Stimulated activated CD8-positive, alpha-beta memory T cell treated with anti-CD3 and anti-CD28 coated beads, Interleukin-15, amount 100 ng/mL, for 24 hours (primary cell): ENCODE measurements at places on chromosomes 13 and 19.

DNA sequence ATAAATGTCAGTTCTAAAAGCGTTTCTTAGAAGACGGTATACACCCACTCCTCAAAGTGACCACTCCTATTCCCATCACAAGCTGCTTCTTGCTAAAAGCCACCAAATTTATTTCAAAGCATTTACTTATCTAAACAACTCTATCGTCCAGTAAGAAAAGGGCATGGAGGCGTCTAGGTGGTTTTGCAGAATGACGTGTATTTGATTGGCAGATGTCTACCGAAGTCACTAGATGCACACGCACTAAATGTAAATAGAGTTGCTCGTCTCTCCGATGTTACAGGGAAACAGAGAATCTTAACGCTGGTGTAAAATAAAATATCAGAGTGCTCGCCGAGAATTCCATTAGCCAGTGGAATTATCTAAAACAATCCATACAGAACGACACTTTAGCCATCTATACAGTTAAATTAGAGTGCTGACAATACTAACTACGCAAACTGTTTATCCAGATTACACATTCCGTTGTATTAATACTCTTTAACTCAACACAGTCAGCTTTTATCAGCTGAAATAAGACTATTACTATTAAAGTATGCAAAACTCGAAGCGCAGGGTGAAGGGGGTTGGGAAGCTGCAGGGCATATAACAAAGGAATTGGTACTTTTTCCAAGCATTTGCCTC is 1.9 kb downstream of the KLF12 start:
- DNase-seq, result no peak

DNA sequence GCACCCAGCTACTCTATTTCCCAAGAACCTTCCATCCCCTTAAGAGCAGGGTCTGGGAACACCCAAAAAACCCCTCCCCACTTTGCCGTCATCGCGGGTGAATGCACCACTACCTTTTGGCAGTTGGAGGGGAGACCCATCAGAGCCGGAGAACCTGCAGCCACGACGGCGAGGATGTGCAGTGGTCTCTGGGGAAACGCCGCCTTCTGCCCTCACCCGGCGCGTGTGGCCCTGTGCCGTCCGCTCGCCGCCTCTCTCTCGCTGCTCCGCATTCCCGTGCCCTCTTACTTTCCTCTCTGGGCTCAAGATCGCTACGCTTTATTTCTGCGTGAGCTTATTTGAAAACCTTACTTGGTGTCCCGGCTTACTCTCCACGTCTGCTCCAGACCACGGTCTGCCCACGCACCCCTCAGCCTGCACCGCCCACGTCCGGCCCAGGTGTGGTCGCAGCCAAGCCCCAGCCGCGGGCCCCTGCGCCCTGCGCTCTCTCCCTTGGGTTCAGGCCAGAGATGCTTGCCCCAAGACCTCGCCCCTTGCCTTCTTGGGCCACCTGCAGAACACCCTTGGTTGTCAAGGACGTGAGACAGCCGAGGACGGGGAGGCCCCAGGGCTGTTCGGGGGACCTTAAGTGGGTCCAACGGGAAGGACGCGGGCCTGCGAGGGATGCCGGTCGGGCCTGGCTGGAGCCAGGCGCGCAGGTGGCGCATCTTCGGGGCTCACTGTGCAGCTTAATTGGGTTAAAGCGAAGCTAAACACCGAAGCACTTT is 2.0 kb upstream of the MAB21L1 start:
- no peak for DNase-seq

DNA sequence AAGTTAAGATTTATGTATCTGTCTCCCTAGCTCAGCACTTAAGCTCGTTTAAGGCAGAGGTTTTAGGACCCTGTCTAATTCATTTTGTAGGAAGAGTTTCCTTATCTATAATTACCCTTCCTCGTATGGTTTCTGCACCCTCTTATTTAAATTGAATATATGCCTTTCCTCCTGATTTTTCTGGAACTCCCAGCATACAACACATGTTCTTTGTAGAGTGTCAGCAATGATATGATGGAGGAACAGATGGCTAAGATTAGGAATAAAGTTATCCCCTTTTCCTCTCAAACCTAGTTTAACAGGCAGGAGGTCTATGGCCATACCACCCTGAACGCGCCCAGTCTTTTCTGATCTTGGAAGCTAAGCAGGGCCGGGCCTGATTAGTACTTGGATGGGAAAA is 359.5 kb downstream of the PCDH17 start:
- no peak for DNase-seq

DNA sequence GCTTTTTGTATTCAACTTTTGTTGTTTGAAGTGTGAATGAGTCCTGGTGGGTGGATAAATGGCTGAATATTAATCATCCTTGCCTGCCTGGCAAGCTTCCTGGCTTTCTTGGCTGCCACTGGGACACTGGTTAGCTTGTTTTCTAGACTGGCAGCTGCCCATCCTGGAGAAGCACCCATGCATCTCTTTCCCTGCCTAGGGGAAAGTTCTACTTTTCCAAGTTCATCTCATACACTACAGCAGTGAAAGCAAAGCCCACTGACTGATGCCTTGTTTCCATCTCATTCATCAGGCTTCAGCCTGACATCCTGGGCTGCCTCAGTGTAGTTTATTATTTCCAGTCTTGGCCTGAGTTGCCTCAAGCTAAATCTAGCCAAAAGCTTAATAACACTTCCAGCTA is 244.8 kb downstream of the PCDH20 start:
- DNase-seq, result no peak

DNA sequence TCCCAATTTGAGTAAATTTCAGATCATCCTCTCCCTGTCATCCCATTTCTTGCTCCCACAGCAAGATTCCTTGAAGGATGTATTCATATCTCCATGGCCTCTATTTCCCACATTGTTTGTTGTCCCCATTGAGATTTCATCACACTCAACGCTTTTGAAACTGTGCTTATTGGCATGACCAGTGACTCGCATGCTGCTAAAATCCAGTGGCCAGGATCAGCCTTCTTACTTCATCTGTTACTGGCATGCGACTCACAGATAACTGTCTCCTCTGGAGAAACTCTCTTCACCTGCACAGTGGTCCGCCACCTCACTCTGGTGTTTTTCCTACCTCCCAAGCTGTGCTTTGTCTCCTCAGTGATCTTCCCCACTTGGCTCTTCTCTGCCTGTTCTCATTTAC is 95.8 kb downstream of the WASF3 start:
- no peak for DNase-seq

DNA sequence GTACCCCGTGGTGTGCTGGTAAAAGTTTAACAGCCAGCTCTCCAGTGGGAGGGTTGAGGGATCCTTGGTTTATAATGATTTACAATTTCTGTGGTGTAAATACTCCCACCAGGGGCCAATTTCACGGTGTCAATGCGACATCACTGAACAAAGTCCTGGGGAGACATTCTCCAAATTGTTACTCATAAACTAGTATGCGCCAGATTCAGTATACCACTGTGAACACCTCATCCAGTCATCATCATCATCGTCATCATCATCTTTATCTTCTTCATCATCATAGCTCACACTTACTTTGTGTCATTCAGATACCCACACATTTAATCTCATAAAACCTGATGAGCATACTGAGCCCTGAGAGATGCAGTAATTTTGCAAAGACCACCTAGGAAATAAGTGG is 17.2 kb upstream of the TNFSF14 start:
- no peak for DNase-seq

- no peak for DNase-seq
These were observed 74.0 kb downstream of the DHRS12 start for GRCh38 chr13:51729866-51730553.

- no peak for DNase-seq
These were observed 11.9 kb downstream of the LRFN1 start for GRCh38 chr19:39308531-39309304.

DNA sequence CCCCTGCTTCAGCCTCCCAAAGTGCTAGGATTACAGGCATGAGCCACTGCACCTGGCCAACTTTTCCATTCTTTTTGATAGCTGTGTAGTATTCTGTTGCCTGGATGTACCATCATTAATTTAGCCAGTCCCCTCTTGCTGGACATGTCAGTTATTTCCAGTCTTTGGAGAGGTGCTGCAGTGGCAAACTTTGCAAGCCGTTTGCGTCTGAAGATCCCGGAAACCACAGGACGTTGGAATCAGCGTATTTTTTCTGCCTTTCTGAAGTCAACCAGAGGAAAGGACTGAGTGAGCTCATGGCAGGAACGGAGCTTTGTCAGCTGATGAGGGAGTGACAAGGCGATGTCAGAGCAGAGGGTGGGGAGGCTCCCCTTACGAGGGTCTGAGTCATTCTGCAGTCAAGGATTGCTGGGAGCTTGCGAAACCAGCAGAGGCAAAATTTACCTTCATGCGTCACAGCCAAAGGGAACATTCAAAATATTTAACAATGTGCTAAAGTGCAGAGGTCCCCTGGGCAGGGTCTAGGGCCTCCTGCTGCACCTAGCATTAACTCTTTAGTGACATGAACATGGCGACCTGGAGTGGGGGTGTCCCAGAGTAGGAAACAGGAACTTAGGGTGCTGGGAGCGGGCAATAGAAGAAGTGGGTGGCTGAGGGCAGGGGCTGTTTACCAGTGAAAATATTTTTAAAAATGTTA is 5.6 kb downstream of the C5AR1 start:
- DNase-seq, result no peak

- no peak for DNase-seq
These were observed 290.4 kb downstream of the TSHZ3 start for GRCh38 chr19:31058676-31059340.

DNA sequence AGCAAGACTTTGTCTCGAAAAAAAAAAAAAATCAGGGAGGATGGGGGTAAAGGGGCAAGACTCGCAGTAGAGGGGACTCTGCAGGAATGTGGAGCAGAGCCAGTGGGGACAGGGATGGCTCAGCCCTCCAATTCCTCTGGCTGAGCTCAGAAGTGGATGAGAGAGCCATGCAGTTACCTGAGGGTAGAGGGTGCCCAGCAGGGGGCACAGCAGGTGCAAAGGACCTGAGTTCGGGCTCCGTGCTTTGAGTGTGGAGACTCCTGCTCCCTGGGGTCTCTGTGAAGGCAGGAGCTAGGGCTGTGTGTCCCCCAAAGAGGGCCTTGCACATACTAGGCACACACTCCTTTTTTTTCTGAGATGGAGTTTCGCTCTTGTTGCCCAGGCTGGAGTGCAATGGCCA is 7.7 kb downstream of the DOCK6 start:
- no peak for DNase-seq

DNA sequence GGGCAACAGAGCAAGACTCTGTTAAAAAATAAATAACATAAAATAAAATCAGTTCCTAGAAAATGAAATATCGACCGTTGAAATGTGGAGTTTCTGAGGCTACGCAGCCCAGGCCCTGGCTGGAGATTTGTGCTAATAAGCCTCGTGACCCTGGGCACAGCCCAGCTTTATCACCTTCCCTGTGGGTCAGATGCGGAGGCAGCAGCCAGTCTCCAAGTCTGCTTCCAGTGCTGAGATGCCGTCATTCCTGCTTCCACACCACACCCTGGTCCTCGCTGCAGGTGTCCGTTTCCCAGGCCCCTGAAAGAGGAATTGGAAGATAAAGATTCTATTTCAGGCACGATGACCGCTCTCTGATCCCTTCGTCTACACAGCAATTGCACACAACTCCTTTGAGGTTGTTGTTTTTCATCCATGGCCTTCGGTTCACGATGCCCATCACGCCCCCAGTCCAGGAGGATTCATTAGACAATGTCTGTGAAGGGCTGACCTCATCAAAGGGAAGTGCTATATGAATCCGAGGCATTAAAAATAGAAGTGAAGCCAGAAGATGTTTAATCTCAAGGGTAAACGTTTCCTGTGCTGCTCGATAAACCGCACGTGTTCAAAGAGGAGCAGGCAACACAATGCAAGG is 48.3 kb upstream of the ATP11A start:
- DNase-seq, result no peak

- no peak for DNase-seq
These were observed 3.3 kb downstream of the DOT1L start for GRCh38 chr19:2166741-2167738.

DNA sequence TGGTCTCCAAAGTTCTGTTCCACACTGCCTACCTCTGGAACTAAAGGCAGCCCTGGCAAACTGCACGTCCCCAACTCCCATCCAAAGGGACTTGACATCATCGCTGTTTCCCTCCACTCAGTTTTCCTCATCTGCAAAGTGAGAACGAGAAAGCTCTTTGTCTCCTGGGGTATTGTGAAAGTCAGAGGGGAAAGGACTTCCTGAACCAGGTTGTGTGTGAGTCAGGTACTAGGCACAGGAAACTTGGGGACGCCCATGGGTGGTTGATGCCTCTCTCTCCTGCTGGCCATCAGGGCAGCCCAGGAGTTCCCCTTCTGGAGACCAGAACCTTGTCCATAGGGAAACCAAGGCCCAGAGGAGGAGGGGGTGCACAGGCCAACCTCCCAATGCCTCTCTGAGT is 4.7 kb downstream of the CRLF1 start:
- no peak for DNase-seq

- DNase-seq, result no peak
These were observed 75.1 kb downstream of the GNG7 start for GRCh38 chr19:2627319-2627829.

GRCh38 chr19:6057651-6058517 is 52.4 kb downstream of the RFX2 start:
- no peak for DNase-seq

DNA sequence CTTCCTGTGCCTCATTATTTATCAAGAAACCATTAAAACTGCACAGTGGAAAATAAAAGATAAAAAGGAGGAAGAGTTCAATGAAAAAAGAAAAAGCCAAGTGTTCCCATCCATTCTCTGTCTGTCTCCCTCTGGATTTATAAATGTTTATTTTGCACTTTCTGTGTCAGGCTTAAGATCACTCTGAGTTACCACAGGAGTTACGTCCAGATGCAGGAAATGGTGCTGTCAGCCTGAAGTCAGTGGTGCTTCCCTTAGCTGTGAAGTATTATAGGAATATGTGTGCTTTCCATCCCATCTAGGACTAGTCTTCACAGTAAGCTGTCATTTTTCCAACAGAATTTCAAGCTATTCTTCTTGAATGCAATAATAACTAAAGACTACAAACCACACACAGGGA is 420.2 kb downstream of the KCTD12 start:
- DNase-seq, result no peak

- DNase-seq, result no peak
These were observed 345.6 kb downstream of the SPRY2 start for GRCh38 chr13:79995334-79995733.

GRCh38 chr19:28829359-28829758 is 383.6 kb downstream of the UQCRFS1 start:
- no peak for DNase-seq

- no peak for DNase-seq
These were observed 49.0 kb downstream of the ARHGEF18 start for GRCh38 chr19:7397687-7398086.

- DNase-seq, result no peak
These were observed at the start of gene HOOK2 for GRCh38 chr19:12774588-12775555. HOOK2 (minus strand) TSS chr19:12775552; CDS start chr19:12775449, 103 bp downstream.

DNA sequence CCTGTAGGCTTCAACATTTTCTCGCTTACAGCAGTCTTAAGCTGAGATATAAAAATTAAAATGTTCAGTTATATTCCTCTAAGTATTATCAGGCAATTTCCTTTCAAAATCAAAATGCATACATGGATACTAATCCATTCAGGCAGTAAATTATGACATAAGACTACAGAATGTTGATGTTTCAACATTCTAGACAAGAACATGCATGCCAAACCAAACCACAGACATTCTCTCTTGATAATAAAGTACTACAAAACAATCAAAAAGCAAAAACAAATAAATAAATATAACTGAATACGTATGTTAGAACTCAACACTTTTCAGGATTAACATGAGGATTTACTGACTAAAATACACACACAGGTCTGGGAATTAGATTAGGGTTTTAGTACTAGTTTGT is 7.7 kb downstream of the DIS3 start:
- no peak for DNase-seq
